A549 treated with GW870086 at 1 μM for 4 hours (cell line): ENCODE measurements at places on chromosomes 16 and 17. TPM values are rescaled to one million over a fixed set of nuclear protein-coding genes. Genes with fewer than 3 reads are reported as not detected.

Gene NDRG4
- total RNA-seq: 26.7 to 33.0 TPM (median 31.0 TPM) in 5 replicates

Gene KRTAP4-4
- not detected in 5 replicates for total RNA-seq

Gene PDIA2
- total RNA-seq: 0.18 to 0.51 TPM (median 0.44 TPM) in 5 replicates

Gene DHRS7C
- total RNA-seq: not detected in 5 replicates

Gene OMG
- total RNA-seq: not detected in 5 replicates

Gene KRTAP9-4
- total RNA-seq: not detected in 5 replicates

Gene HS3ST3A1
- 0.24 to 0.82 TPM (median 0.44 TPM) in 5 replicates for total RNA-seq

Gene NHLRC4
- 0.15 to 0.51 TPM (median 0.29 TPM) in 5 replicates for total RNA-seq

Gene NAE1
- total RNA-seq: 55.9 to 74.8 TPM (median 66.5 TPM) in 5 replicates

Gene SP2
- total RNA-seq: 16.1 to 19.0 TPM (median 17.7 TPM) in 5 replicates

Gene MT4
- total RNA-seq: not detected in 5 replicates

Gene TEKT5
- total RNA-seq: 0.14 TPM in 1 of 5 replicates, not detected in the others

Gene OTOP2
- 0.13 TPM in 1 of 5 replicates, not detected in the others for total RNA-seq

Gene KCNH6
- not detected in 5 replicates for total RNA-seq

Gene ACSM2A
- not detected in 5 replicates for total RNA-seq

Gene TNRC6C
- total RNA-seq: 1.3 to 2.6 TPM (median 1.8 TPM) in 5 replicates

Gene C16orf90
- not detected in 5 replicates for total RNA-seq

Gene PLEKHM1
- total RNA-seq: 18.7 to 25.4 TPM (median 21.9 TPM) in 5 replicates

Gene LITAFD
- not detected in 5 replicates for total RNA-seq

Gene TEX19
- 0.37 to 0.51 TPM (median 0.45 TPM) in 5 replicates for total RNA-seq

Gene RGS11
- 3.9 to 5.5 TPM (median 5.0 TPM) in 5 replicates for total RNA-seq

Gene CA5A
- not detected in 5 replicates for total RNA-seq

Gene RDM1
- 2.6 to 3.6 TPM (median 2.9 TPM) in 5 replicates for total RNA-seq

Gene TMEM132E
- 0.02 TPM in 1 of 5 replicates, not detected in the others for total RNA-seq

Gene CHP2
- not detected in 5 replicates for total RNA-seq

Gene ATP2A1
- total RNA-seq: 1.7 to 4.8 TPM (median 2.1 TPM) in 5 replicates

Gene BEAN1
- 3.8 to 7.1 TPM (median 5.0 TPM) in 5 replicates for total RNA-seq

Gene SOCS1
- total RNA-seq: 2.8 to 8.1 TPM (median 4.7 TPM) in 5 replicates

Gene SLC6A2
- total RNA-seq: 0.03 to 0.07 TPM in 2 of 5 replicates, not detected in the others

Gene RARA
- total RNA-seq: 37.5 to 48.7 TPM (median 40.9 TPM) in 5 replicates

Gene ZDHHC1
- total RNA-seq: 4.6 to 7.2 TPM (median 6.5 TPM) in 5 replicates

Gene PSME3
- total RNA-seq: 225 to 285 TPM (median 238 TPM) in 5 replicates

Gene CDRT4
- 0.64 to 1.7 TPM (median 0.78 TPM) in 4 of 5 replicates, not detected in the other for total RNA-seq

Gene XYLT1
- total RNA-seq: 0.65 to 1.3 TPM (median 0.94 TPM) in 5 replicates

Gene PRRT2
- total RNA-seq: 0.18 to 0.44 TPM (median 0.31 TPM) in 5 replicates
